T-helper 2 cell (primary cell): ENCODE measurements at places on chromosomes 4 and X.

GRCh38 chrX:68710870-68711576 lies 63.6 kb downstream of the STARD8 start:
- DNase-seq: no peak

- no peak for DNase-seq
Measured at GRCh38 chr4:3017504-3017903, 54.1 kb downstream of the GRK4 start.

- no peak for DNase-seq
Measured at GRCh38 chr4:65805936-65806335, 135.6 kb upstream of the EPHA5 start.

DNA sequence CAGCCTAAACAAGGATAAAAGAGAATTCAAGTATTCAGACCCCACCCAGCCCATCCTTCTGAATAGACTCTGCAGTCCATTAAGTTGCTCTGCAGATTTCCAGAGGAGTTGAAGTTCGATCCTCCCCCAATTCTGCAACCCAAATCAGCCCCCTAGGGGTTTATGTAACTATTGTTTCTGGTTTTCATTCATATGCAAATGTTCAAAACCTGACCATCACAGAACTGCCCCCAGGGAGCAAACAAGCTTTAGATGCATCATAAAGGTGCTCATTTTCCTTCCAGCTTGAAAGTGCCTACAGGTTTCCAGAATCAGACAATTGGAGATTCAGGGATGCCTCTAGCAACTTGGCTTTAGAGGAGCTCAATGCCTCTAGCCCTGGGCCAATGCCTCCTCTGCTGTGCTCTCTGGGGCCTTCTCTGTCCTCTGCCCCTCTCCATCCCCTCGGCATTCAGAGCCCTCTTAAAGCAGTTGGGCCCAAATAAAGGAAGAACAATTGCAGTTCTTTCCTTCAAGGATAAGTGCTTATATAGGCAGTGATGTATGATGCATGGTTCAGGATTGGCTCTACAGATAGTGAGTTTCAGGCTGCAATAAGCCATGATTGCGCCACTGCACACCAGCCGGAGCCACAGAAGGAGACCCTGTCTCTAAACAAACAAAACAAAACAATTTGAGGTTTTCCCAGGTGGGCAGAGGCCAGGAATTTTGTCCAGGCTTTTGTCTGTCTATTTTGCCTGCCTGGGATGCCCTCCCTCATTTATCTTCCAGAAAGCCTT lies 23.5 kb upstream of the SPINK2 start:
- DNase-seq: no peak
